Activated CD8-positive, alpha-beta memory T cell treated with anti-CD3 and anti-CD28 coated beads for 1 hour (primary cell): ENCODE measurements at places on chromosomes 12 and 14.

GRCh38 chr12:49089821-49090773 is 4.5 kb downstream of the DHH start:
- no peak for DNase-seq

GRCh38 chr14:54577494-54577893 is 10.6 kb downstream of the SAMD4A start:
- DNase-seq, result no peak

GRCh38 chr14:95523051-95523814 is 6.8 kb upstream of the SYNE3 start:
- DNase-seq, result no peak

DNA sequence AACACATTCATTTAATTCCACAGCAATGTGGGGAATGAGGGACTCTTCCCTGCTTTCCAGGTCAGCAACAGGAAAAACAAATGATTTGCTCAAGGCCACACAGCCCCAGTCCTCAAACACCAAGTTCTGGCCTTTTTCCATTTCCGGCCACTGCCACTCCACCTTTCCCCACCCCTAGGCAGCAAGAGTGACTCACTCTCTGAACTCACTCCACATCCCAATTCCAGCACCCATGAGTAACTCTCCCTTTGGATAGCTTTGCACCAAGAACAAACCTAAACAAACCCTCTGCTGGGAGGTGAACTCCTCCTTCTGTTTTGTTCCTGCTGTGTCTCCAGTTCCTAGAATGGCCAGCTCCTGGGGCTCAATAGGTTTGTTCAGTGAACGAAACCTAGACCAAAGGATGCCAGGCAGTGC is 30.4 kb upstream of the PLEKHG6 start:
- no peak for DNase-seq

DNA sequence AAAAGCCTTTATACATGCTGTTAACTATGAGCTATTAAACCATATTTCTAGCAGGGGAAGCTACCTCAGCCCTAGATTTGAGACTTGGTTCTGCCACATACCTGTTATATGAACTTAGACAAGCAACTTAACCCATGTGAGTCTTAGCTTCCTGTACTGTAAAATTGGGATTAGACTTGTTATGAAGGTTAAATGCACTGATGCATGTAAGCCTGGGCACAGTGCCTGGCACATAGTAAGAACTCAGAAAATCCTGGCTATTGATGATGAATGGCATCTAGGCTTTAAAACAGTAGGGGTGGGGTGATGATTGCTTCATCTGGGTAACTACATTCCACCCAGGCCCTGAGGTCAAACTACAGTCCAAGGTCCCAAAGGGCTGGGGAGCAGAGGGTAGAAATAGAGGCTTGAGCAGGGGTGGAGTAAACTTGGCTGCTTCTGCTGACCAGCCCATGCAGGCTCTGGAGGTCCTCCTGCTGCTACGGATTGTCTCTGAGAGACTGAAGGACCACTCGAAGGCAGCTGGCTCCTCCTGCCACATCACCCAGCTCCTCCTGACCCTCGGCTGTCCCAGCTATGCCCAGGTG is 11.3 kb downstream of the ESPL1 start:
- DNase-seq, result no peak

GRCh38 chr14:58362798-58363412 is 32.8 kb upstream of the TOMM20L start:
- DNase-seq, result no peak
